ENCODE measurements at places on chromosomes 1 and 21.

GRCh38 chr1:109787845-109788601 is 24.3 kb upstream of the EPS8L3 start:
- DNase-seq, result no peak

DNA sequence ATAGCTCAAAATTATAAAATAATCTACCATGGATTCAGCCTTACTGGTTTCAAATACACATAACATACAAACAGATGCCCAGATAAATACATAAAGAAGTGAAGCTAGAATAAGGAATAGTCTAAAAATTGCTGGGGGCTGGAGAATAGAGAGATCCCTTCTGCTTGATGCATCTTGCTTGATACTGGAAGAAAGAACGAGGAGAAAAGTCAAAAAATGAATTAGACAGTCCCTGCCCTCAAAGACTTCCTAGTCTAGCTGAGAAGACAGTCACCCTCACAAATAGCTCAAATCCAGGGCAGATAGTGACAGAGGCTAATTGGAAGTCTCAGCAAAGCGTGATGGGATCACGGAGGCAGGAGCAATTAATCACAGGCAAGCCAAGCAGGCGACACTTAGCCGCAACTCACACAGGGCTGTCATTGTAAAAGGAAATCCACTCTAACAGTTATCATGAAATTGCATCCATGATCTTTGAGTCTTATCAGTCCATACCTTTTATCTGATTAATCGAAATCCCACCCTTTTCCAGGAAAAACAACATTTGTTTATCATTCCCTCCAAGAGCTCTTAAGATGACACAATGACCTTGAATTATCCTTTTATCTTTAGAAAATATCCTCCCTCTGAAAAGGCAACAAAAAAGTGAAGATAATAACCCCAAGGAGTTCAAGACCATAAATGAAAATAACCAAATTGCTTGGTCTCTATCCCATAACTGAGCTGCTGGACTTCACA is 59.7 kb upstream of the TIAM1 start:
- DNase-seq, result no peak

DNA sequence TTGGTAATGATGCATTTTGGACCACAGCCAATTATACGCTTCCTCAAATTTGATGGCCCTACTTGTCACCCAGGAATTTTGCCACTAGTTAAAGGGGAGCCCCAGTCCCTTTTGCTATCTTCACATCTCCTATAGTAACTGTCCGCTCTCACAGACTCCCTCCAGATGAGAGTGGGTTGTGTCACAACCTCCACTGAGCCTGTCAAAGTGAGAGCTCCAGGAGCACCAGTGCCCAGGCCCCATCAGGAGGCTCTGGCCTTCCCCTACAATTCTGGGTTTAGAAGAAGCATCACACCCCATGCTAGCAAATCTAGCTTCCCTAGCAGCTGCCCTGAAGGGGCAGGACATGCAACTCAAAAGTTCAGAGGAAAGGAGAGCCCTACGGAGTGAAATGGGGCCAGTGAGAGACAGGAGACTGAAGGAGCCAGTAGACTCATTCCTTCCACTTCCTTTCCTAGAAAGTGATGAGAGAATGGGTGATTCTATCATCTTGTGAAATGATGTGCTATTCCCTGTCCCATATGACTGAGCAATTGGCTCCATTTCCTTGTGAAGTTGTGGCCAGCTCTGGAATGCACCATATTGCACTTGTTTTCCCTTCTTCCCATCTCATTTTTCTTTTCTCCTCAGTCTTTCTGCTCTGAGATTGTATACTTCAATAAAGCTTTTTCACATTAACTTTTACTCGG is 541.3 kb downstream of the DPYD start:
- DNase-seq, result no peak

DNA sequence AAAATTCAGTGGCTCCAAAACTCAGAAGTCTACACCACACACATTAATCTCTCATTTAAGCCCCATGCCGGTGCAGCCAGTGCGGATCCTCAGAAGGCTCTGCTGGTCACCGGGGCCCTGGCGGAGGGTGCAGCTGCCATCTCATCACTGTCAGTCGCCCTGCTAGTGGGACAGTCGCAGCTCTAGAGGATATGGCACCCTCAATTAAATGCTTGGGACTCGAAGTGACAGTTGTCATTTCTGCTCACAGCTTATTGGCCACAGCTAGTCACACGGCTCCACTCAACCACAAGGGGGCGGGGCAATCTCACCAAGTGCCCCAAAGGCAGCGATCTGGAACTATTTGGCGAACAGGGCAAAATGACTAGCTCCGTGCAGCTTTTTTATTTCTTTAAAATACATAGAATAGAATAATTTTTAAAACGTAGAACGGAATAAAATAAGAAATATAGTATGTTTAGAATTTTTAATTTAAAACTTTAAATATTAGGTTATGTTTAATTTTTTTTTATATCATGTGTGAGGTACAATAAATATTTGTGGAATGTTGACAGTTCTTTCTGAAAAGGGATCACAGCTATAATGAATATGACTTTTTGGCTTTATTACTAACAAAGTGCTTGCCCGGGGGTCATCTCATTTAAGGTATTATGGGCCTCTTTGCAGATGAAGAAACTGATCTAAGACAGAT is 8.0 kb upstream of the MAN1C1 start:
- peak; percentile 93 for DNase-seq

GRCh38 chr1:68904477-68904876 is 407.6 kb upstream of the DEPDC1 start:
- DNase-seq, result no peak

- DNase-seq, result no peak
These were observed 20.5 kb downstream of the KCNC4 start for GRCh38 chr1:110230381-110231199.

GRCh38 chr1:160415696-160416290 is 15.4 kb downstream of the VANGL2 start:
- no peak for DNase-seq

GRCh38 chr1:79617777-79618176 is 611.2 kb upstream of the ADGRL4 start:
- no peak for DNase-seq

- DNase-seq, result no peak
These were observed at the start of gene LHX4 for GRCh38 chr1:180229483-180230415. TSS of gene LHX4 (plus strand) at chr1:180230264. CDS start at chr1:180230530, 266 bp downstream.

DNA sequence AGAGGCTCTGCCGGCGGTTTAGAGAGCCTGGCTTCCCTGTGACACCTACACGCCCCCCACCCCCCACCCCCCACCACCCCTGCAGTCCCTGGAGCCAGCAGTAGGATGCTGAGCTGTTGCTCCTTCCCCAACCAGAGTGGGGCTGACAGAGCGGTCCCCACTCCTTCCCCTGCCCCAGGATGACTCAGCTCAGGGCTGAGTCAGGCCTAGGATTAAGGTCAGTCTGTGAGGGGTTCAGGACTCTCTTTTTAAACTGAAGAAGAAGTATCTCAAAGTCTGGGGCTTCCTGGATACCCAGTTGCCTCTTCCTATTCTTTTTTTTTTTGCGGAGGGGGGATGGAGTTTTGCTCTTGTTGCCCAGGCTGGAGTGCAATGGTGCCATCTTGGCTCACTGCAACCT is 19.1 kb downstream of the DMBX1 start:
- DNase-seq, result no peak

DNA sequence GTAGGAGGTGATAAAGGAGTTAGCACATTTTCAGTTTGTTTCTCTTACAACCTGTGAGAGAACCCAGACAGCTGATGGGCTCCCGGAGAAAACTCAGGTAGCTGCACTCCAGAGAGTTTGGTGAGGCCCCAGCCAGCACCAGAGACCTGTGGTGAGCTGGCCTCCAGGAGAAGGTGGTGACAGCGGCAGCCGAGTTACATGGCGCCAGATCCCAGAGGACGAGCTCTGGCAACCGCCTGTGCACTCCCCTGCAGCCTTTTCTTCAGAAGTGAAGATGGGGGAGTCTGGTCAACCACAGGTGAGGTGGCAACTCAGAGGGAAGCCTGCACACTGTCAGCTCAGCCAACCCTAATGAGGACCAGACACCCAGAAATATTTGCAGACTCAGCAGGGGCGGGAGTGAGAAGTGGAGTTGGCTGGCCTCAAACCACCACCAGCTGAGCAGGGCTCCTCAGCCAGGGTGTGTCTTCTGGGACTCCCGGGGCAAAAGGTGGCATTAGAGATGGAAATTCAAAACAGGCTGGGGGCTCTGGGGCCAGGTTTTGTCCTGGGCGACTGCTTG is 209.7 kb downstream of the SETD4 start:
- no peak for DNase-seq

DNA sequence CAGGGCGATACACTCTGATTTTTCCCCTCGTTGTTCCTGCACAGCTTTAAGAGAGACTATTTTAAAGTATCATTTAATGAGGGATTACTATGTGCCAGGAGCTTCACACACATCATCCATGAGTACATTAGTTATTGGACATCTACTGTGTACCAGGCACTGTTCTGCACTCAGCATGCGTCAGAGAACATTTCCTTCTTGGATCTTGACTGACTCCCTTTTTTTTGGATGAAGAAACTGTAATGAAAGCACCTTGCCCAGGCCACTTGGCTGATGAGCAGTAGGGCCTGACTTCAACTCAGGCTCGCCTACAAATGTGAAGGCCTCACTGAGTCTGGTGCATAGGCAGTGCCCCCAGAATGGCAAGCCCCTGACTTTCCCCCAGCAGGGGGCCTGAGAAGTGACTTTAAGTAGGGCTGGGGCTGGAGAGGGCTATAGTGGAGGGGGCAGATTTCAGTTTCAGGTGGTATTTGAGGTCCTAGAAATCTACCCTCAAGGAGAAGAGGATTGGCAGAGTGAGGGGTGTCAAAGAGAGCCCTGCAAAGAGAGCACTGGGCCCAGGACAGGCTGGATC is 50.0 kb downstream of the PTPRU start:
- no peak for DNase-seq

DNA sequence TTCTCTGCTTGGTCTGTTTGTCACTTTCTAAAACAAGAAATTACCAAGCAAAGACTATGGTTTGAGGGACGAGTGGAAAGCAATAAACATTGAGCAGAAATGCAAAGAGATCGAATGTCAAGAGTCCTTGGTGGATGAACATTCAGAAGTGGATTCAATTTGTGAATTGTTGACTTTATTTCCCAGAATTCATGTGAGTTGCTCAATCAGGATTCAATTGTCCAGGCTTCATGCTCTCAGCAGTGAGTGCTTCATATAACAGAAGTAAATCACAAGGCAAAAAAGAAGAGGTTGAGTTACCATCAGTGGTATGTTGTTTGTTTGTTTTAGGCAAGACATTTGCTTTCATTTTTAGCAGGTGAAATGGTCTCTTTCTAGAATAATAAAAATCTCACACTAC is 31.9 kb downstream of the NGF start:
- no peak for DNase-seq

GRCh38 chr1:110084227-110085078 is 14.0 kb upstream of the ALX3 start:
- peak; percentile 31 for DNase-seq

GRCh38 chr21:14403681-14404318 is 20.9 kb upstream of the HSPA13 start:
- DNase-seq, result peak; percentile 35

- no peak for DNase-seq
These were observed 77.9 kb downstream of the GTF2B start for GRCh38 chr1:88813471-88813870.

All from pons (tissue), 1 donor.